Natural killer cell (primary cell): ENCODE measurements at places on chromosomes 1 and 21. TPM values are rescaled to one million over a fixed set of nuclear protein-coding genes. Genes with fewer than 3 reads are reported as not detected.

DNA sequence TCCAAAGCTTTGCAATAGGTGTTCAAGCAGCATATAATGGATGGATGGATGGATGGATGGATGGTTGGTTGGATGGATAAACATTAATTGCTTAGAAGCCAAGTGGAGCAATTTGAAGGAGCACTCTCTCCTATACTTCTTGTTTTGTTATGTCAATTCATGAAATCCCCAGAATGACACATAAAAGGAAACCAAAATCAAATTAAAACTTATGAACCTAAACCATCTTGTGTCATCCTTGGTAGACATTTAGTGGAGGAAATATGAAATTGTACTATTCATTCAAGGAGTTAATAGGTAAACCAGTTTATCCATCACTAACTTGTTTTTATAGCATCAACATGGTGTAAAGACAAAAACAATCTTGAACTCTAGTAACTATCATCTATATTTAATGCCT is 122.5 kb downstream of the NR5A2 start:
- no peak for DNase-seq

DNA sequence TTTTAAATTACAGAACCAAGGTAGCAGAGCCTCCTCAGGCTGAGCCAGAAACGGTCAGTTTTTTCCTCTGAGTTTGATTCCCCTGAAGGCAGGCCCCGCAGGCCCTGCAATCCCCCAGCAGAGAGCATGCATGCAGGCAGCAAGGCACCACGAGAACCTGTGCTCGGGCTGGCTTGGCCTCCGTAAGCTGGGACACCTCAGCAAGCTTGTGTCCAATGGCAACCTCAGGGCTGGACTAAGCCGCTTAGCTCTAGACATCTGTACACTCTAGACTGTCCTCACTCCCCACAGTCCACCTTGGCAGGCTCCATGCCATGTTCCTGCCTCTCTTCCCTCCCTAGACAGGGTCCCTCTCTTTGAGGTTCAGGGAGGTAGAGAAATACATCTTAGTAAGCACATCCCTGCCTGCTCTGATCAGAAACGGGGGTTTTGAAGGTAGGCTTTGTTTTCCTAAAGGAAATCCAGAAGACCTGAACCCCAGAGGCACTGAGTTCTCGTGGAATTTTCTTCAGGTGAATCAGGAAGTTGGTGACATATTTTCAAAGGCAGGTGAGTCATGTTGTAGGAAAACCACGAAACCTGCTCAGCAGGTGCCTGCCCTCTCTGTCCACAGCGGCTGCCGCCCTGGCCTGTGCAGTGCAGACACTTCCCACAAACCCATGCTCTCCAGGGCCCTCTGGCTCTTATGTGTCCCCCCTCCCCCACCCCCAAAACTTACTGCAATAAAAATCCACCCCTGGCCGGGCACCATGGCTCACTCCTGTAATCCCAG is 7.0 kb downstream of the TMEM63A start:
- no peak for DNase-seq

- no peak for DNase-seq
Observed at GRCh38 chr1:195768936-195769335, 839.3 kb downstream of the KCNT2 start.

The CD160 gene
- 77.7 TPM for total RNA-seq

The SH3BGR gene
- 1.3 TPM for total RNA-seq

The TRIM67 gene
- not detected for total RNA-seq

The LMNA gene
- total RNA-seq, result 201 TPM

The ALX3 gene
- not detected for total RNA-seq

The FMN2 gene
- total RNA-seq, result not detected
